ENCODE measurements at places on chromosomes 6 and 20.

DNA sequence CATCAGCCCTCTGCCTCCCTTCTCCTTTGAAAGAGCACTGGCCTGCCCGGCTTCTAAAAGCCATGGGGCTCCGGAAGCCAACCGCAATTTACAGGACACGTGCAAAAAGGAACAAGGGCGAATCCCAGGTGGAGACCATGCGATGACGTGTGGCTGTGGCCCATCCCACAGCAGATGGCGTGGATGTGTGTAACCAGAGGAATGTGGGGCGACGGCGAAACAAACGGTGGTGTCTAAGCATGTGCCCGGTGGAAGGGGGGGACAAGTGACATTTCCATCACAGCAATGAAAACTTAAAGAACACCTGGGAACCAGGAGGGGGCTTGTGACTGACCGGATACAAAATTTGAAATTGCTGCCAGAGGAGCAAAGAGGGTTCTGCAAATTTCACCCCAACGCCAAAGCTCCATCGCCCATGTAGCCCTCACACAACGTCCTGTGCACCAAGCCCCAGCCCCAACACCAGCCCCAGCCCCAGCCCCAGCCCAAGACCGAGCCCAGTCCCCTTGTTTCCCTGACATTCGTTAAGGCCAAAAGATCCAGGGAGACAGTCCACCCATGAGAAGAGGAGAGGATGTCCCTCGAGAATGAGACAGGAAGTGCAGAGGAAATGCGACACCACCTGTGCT is 159.7 kb upstream of the ZNF337 start:
- no peak for DNase-seq

- DNase-seq: peak; percentile 66
These were observed 15.1 kb downstream of the HMGN4 start for GRCh38 chr6:26553264-26553634.

DNA sequence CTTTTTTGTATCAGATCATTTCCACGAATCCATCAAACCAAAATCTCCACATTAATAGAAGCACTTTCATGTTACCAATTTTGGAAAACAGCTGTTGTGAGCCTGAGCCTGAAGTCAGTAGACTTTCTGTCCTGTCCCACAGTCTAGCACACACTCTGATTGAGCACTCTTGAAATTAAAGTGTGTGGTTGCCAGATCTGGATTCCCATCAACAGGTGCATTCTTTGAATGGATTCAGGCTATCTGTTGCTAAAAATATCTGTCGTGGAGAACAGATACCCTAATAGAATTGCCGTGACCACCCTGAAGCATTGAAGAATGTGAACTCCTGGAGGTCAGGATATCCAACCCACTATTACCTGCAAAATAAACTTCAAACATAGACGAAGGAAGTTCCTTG is 73.3 kb downstream of the TFAP2A start:
- no peak for DNase-seq

- DNase-seq: peak; percentile 95
These were observed 27.8 kb upstream of the TLDC2 start for GRCh38 chr20:36848078-36848660.

- no peak for DNase-seq
These were observed 45.3 kb downstream of the GGTLC1 start for GRCh38 chr20:23943304-23943703.

DNA sequence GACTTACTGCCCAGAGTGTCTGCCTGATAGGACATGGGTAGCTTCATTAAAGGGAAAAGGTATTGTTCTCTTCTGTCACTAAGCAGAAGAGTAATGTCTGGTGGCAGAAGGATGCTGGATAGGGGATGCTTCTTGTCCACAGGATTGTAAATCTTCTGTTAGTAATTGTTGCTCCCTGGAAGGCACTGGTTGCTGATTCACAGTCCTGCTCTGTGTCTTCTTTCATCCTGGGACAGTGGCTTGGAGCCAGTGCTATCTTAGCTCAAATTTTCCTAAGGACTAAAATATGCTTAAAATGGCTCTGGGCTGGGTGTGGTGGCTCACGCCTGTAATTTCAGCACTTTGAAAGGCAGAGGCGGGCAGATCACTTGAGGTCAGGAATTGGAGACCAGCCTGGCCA is 48.0 kb downstream of the SYTL3 start:
- peak; percentile 87 for DNase-seq

GRCh38 chr6:126716826-126717509 is 377.1 kb downstream of the CENPW start:
- no peak for DNase-seq

- peak; percentile 83 for DNase-seq
These were observed 468.7 kb upstream of the ID4 start for GRCh38 chr6:19368511-19368910.

- peak; percentile 12 for DNase-seq
These were observed 43.7 kb upstream of the GABRR1 start for GRCh38 chr6:89260832-89261231.

- no peak for DNase-seq
These were observed 109.0 kb upstream of the SUPT3H start for GRCh38 chr6:45486736-45487135.

- DNase-seq: peak; percentile 43
These were observed 50.7 kb downstream of the PPP1R3G start for GRCh38 chr6:5135788-5136376.

DNA sequence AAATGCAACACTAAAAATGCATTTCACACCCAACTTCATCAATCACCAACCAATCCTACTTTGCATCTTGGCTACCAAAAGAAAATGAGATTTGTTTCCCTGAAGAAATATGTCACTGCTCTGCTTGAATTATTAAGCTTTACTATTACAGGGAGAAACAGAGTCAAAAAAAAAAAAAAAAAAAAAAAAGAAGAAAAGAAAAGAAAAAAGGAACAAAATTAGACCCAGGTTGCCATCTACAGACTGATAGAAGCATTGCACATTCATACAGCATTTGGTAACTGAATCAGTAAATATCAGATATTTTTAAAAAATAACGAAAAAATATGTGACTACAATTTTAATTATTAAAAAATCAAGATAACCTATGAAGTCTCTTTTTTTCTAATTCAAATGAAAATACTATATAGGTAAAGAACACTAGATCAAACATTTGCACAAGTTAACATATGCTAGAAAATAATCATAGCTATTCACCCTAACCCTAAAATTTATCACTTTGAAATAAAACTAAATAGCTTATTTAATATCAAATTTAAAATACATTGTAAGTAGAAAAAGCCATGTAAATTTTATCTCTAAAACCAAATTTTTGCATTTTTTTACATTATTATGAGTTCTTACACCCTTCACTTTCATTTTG is 83.3 kb downstream of the DCDC2 start:
- peak; percentile 47 for DNase-seq

DNA sequence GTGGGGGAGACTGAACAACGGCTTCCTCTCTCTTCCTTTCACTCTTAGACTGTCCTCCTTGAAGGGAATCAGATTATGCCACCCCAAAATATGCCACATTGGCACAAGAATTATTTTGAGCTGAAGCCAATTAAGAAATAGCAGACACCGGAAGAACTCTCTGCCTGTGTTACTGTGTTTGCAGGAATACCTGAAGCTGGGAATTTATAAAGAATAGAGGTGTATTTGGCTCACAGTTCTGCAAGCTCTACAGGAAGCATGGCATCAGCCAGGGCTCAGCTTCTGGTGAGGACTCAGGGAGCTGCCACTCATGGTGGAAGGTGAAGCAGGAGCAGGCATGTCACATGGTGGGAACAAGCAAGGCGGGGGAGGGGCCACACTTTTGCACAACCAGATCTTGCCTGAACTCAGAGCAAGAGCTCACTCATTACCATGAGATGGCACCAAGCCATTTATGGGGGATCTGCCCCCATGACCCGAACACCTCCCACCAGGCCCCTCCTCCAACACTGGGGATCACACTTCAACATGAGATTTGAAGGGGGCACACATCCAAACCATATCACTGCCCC is 46.0 kb downstream of the PCNA start:
- DNase-seq: peak; percentile 13

DNA sequence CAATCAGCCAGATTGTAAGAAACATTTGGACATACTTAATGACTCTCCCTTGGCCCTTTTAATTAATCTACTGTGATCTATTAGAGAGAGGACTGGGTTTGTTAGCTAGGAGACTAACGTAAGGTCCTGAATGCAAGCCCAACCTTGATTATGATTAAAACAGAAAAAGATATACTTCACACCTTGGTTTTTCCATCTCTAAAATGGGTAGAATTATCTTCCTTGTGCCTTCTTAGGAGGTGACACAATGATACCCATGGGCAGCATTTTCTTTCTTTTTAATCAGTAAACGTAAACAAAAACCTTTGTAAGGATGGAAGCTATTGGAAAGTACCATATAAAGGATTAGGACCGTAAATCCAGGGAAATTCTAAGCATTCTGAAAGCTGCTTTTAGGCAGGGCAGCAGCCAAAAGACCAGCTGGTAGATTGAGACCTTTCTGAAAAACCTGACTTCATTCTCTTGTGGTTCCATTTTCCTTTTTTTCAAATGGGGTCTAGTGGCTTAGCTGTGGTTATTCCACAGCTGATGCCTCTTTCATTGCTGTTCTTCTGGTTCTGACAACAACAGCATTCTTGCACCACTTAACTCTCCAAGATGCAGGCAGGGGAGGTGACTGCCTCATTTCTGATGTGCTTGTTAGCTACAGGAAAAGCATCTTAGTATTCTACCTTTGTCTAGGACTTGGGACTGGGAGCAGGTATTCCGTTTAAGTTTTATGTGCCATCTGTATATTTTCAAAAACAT is 27.4 kb downstream of the RREB1 start:
- DNase-seq: no peak

- no peak for DNase-seq
These were observed 149.6 kb downstream of the BACH2 start for GRCh38 chr6:90146921-90147649.

- peak; percentile 68 for DNase-seq
These were observed 5.1 kb downstream of the RREB1 start for GRCh38 chr6:7112741-7113313.

DNA sequence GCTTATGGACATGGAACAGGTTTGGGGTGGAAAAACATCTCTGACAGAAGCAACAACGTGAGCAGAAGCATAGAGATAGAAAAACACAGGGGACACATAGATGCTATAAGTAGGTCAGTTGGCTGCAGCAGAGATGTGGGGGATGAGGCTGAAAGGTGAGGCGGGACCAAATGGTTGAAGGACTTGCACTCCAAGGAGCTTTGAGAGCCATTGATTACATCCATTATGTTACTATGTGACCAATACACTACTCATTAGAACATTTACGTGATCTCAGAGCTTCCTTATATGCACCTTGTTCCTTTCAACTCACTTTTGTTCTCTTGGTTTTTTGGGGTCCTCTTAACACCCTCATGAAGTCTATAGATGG is 47.9 kb upstream of the TTPAL start:
- DNase-seq: no peak

- DNase-seq: peak; percentile 49
These were observed 163.9 kb upstream of the STXBP5 start for GRCh38 chr6:147040121-147040910.

DNA sequence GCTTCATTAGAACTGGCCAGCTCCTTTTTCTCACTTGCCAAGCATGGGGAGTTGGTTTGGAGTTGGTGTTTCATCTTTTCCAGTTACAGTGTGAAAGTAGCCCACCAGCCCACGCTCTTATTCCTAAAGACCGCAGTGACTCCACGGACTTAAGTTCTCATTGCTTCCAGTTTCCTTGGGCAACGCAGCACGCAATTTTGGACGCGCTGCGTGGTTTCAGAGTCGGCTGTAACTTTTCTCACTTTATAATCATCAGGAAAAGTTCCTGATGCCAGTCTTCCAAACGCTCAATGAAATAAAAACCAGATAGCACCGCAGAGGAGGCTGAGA is 381 bp upstream of the PEX7 start:
- DNase-seq: peak; percentile 84

- DNase-seq: no peak
These were observed 278.2 kb upstream of the ID4 start for GRCh38 chr6:19558934-19559333.

DNA sequence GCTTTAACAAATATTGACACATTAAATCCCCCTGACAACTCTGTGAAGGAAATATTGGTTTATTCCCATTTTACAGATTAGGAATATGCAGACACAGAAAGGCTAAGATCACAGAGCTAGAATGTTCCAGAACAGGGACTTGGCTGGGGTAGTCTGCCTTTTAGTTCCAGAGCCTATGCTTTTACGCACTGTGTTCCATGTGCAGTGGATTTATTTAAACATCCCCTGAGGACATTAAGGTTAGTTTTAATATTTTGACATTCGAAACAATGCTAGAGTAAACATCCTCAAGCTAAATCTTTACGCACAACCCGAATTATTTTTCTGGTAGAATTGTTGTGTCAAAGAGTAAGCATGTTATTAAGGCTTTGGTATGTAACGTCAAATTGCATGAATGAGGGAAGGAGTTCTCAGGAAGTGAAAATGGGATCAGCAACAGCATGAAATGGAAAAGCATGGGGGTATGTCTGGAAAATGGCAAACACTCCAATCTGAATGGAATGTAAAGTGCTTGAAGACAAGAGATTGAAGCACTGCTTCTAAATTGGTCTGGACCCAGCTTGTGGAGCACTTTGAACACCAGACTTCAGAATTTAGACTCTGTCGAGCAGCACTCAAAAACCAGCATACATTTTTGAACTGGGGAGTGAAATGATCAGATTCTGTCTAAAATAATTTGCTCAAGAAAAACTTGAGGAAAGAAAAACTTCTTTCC is 429.9 kb downstream of the CD83 start:
- DNase-seq: no peak

DNA sequence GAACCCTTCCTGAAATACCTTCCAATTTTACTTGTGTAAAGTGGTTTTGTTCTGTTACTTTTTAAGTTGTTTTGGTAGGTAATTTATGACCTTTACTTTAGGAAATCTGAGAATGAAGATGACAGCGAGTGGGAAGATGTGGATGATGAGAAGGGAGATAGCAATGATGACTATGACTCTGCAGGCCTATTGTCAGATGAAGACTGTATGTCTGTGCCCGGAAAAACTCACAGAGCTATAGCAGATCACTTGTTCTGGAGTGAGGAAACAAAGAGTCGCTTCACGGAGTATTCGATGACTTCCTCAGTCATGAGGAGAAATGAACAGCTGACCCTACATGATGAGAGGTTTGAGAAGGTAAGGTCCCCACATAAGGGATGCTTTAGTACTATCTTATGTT is 6.6 kb upstream of the ZC2HC1B start:
- no peak for DNase-seq

- peak; percentile 94 for DNase-seq
These were observed 20.1 kb downstream of the SLCO4A1 start for GRCh38 chr20:62662422-62662821.

- DNase-seq: peak; percentile 48
These were observed 62.2 kb upstream of the FABP7 start for GRCh38 chr6:122717350-122717749.

Measured in GM23248 (cell line).